MM.1S (cell line): ENCODE measurements at places on chromosomes 12 and 14.

- DNase-seq: no peak
Observed at GRCh38 chr14:53871951-53872350, 84.7 kb downstream of the BMP4 start.

DNA sequence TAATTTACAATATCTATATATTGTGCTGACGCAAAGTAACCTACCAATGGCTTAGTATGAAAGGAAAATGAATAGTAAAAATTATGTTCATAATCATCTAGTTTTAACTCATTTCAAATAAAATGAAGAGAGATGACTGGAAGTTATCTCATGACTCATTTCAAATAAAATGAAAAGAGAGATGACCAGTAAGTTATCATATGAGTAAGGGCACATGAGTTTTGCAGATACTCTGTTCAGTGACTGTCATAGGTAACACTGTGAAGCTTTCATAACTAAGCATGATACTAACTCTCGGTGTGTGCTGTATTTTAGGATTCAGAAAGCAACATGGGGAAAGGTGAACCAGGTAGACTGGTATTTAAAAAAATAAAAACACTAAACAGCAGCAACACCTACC lies 364.5 kb upstream of the DIO2 start:
- no peak for DNase-seq

- no peak for DNase-seq
Observed at GRCh38 chr12:115385141-115385540, 701.2 kb upstream of the TBX3 start.

GRCh38 chr12:32489070-32489469 lies 89.7 kb downstream of the FGD4 start:
- DNase-seq: no peak

GRCh38 chr14:72616294-72616693 lies 277.6 kb downstream of the DPF3 start:
- DNase-seq: no peak

DNA sequence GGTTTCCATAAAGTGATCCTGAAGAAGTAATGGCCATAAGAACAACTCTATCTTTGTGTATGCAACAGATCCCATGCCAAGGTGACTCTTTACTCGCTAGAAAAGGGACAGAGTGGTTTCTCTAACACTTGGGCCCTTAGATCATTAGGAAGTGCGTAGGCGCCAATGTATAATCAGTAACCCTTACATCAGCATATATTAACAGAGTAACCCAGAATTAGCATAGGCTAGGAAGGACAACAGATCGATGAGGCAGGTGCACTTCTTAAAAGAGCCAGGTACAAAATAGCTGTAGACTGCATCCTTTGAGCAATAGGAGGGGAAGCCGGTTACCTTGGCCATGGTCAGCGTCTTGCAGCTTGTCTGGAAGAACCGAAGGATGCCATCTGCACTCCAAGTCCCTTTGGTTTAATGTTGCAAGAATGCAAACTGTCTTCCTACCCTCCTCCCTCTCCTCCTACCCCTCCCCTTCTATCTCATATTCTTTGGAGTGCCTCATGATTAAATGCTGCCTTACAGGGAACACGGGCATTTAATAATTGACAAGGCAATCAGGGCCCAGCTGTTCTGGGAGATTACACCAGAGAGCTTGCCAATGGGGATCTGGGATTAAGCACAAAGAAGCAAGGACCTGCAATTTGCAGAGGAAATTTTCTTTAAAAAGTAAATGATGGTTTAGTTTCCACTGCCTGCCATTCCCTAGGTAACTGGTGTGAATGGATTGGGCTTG lies 8.0 kb downstream of the GSG1 start:
- no peak for DNase-seq

- DNase-seq: no peak
Observed at GRCh38 chr12:107221913-107222312, 128.6 kb upstream of the CRY1 start.

DNA sequence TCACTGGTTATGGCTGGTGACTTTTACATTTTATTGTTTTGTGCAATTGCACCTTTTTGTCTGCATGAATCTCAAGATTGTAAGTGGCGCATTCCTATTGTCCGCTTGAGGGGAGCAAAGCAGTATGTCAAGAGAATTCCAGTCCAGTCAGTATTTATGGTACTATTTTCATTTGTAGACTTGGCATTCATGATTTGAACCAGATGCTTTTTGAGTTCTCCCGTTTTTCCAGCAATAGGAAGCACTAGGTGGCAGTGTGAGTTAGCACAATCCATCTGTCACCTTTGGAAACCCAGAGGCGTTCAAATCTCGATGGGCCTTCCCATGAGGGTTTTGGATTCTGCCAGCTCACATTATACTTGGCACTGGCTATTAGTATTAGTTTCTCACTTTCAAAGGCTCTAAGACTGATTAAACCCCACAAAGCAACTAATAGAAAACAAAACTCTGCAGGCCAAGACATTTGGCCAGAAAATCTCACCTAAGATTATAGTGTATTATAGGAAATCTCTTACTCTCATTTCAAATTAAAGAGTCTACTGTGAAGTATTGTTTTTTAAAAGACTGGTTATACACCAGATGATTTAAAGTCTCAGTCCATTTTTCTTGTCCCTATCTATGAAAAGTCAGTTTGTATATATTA lies 2.2 kb downstream of the DACT1 start:
- no peak for DNase-seq
